ENCODE measurements at places on chromosomes 6 and 20.

- DNase-seq, result no peak
These were observed 19.1 kb downstream of the NKX2-4 start for GRCh38 chr20:21378259-21378658.

DNA sequence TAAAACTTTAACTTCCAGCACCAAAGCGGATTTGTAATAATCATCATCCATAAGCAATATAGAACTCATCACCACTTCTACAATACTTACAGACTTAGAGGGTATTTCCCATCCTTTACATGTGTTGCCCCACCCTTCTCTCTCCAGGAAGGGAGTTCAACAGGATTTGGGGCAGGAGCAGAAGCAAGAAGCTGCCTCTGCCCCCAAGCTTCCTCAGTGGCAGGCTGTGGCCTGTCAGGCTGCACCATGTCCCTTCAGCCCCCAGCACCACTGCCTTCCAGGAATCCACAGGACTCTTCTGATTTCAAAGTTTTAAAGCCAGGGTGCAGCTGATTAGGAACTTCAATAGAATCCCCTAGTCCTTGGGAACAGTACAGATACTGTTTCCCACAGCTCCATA lies 36.7 kb upstream of the MCM9 start:
- DNase-seq, result no peak

DNA sequence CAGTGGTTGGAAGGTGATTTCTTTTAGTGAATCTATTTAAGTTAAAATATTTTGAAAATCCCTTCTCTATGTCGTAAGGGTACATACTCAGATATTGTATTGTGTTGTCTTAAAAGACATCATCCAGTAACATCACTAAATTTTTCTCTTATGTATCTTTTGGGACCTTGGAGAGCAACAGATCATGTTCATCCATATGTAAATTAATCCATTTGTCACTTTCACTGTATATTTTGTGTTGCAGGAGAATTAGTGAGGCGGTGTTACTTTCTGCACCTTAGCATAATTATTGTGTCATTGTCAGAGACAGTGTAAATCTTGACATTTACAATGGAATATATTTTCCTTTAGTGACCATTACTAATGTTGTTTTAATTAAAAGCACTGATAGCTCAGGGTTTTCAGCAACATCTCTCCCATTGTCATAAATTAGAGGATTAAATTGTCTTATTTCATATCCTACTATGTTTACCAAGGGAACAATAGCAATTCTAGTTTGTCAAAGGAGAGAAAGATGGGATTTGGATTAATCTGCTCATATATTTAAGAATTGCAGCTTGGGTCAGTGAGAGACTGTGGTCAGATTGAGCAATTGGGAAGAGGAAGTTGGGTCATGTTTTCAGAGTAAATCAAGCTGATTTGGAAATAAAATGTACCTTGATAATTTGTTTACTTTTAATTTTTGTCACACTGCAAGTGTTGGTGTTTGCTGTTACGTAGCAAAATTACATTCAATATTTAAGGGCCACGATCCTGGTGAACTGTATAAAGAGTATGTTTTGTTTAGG lies 22.7 kb downstream of the DOK5 start:
- DNase-seq, result no peak

DNA sequence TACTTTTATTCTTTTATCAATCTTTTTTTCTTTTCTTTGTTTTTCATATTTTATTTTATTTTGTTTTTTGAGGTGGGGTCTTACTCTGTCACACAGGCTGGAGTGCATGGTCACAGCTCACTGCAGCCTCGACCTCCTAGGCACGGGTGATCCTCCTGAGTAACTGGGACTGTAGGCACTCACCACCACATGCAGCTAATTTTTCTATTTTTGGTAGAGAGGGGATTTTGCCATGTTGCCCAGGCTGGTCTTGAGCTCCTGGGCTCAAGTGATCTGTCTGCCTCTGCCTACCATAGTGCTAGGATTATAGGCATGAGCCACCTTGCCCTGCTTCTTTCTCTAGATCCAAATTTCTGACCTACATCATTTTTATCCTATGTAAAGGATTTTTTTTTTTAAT lies 153.2 kb downstream of the CDKAL1 start:
- DNase-seq, result peak; percentile 23

DNA sequence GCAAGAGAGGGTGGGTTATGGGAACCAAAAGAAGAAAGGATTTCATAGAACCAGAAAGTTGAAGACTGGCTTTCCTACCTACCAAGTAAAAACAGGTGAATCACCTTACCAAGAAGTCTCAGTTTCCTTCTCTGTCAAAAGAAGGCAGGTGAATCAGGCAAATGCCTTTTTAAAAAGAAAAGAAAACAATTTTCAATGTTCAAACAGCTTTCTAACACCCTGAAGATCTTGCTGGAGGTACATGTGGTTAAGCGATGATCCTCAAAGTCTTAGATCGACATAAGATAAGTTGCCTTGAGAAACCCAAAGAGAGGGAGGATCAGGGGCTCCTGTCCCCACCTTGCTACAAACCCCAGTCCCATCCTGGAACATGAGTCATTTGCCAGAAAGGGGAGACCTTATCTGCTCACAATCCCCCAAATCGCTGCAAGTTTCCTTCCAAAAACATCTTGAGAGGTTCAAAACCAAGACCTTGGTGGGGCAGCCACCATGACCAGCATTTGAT lies 71.6 kb downstream of the NFATC2 start:
- no peak for DNase-seq

DNA sequence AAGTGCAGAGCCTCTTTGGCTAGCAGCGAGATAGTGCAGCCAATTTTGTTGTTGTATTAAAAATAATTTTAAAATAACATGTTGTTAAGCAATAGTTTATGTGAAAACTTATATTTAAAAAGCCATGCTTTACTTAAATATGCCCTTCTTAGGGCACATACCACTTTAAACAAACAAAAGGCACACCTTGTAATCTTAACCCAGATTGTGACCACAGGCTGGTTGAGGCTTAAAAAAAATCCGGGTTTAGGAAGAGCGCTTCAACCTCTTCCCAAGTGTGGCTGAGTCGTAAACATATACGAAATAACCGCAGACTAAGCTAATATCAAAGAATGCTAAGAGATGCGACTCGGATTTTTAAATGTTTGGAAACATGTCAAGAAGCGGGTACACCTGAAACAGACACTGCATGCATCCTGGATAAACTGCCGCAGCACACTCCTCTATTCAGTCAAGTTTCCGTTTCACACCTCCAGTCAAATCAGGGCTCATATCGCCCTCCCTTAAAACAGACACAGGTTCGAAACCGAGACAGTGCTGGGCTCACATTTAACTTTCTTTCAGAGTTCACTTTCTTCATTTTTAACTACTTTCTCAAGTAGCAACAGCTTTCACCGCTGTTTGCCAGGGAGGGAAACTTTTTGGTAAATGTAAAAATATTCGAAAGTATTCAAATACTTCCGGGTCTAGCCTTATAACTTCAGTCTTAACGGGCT lies 1.5 kb downstream of the DEK start:
- peak; percentile 26 for DNase-seq

DNA sequence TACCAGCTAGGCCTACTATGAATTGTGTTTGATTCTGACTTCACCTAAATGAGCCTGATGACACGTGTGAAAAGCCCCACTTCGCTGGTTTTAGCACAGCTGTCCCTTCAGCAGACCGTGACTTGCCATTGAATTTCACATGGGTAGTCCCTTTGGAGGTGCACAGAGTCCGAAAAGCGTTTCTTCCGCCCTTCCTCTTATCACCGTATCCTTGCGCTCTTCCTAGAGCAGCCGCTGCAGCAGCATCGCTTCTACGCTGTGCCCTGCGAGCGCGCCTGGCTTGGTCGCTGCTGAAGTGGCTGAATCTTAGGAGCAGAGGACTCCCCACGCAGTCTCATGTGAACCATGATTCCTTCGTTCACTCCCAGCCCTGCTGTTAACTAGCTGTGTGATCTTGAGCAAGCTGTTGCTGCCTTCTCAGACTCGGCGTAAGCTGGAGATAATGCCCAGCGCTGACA lies 127.0 kb downstream of the PACRG start:
- DNase-seq, result no peak

- DNase-seq, result no peak
These were observed 336.7 kb downstream of the GJA1 start for GRCh38 chr6:121771937-121772720.

DNA sequence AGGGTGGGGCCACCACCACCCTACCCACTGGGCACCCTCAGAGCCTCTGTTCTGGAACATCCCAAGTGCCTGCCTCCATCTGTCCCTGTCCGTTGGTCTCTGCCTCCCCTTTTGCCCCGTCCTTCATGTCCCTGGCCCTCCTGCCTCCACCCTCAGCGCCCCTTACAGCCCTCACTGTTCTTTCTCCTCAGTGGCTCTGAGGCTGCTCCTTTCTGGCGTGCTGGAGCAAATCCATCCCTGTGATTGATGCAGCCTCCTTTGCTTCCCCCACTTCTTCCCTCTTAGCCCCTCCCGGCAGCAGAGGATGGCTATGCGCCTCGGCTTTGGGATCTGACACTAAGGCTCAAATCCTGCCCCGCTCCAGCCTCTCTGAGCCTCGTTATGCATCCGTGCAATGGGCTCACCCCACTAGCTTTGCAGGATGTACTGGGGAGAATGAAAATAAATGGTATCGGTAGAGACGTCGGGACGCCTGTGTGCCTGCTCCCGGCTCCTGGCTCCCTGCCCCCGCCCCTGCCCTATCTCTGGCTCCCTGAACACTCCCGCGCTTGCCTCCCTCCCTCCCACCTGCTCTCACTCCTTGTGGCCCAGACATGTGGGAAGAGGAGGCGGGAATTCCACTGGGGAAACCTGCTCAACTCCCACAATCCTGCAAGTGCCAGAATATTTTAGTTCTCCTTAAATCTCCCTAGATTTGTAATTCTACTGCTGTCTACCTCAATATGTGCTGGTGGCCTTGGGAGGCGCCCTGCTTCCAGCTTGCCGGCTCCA lies 13.1 kb downstream of the VSTM2L start:
- no peak for DNase-seq

GRCh38 chr20:25327521-25328235 lies 63.0 kb downstream of the ABHD12 start:
- no peak for DNase-seq

DNA sequence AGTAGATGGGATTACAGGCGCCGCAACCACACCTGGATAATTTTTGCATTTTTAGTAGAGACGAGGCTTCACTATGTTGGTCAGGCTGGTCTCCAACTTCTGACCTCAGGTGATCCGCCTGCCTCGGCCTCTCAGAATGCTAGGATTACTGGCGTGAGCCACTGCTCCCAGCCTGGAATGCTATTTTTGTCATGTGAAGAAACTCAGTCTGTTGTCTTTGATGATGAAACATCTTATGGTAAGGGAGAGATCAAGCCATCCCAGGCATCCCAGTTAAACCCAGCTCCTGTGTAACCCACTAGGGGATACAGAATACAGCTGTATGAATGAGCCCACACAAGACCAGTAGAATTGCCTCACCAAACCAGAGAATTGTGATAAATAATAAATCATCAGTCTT lies 83.6 kb upstream of the RBM24 start:
- no peak for DNase-seq

- DNase-seq, result no peak
These were observed 46.5 kb downstream of the AFG1L start for GRCh38 chr6:108341372-108341771.

GRCh38 chr20:22568872-22569344 lies 15.5 kb downstream of the FOXA2 start:
- no peak for DNase-seq

DNA sequence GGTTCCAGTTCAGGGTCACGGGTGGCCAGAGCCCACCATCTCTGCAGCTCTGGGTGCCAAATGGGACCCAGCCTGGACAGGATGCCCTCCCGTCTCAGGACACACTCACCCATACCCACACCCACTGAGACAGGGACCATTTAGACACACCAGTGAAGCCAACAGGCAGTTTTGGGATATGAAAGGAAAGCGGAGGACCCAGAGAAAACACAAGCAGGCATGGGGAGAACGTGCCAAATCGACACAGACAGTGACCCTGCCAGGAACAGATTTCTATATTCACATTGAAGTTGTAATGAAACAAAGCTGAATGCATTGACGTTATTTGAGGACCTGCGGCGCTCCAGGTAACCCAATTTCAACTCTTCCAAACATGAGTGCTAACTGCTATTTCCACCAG lies 164.5 kb downstream of the DOK5 start:
- DNase-seq, result no peak

DNA sequence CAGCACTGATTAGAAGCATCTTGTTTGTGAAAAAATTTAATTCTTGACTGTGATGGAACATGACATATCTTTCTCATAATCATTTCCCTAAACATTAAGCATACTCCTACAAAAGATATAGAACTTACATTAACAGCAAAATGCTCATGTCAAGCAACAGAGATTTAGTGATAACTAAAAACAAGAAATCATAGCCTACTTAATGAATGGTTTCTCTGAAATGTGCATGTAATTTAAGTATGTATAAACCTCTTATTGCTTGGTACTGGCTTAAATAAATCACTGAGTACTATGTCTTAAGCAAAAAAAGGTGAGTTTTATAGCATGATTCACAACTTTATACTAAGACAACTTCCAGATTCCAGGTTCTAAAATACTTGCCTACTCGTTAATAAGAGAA lies 9.3 kb downstream of the ROMO1 start:
- DNase-seq, result no peak

DNA sequence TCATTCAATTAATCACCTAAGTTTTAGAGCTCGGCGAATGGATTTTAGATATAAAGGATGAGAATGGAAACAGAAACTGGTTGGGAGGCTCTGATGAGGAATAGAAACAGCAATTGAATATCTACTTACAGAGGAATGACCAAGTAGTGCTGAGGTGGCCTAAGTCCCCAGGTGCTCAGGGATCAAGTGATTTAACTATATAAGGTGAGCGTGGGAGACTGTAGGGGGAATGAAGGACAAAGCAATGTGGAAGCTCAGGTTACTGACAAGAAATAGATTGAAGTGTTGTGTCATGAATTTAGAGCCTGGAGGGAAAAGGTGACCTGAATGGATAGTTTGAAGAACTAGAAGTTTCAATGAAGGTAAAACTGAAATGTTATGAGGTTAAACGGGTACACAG lies 495.4 kb upstream of the SOX4 start:
- no peak for DNase-seq

DNA sequence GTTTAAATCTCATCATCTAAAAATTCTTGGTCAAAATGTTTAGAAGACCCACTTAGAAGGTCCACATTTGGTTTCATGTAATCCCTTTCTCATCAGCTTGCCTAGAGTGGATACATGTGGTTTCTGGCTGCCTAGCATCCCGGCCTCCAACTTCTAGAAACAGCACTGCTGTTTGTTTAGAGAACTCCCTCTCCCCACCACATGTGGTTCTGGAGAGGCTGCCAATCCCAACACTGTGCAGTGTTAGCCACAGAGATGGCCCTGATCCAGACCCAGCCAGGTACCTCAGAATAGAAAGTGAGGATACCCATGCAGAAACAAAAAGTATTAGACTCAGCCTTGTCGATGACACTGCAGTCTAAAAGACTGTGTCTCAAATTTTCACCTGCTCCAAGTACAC lies 241.8 kb downstream of the BCKDHB start:
- DNase-seq, result no peak

GRCh38 chr6:131295081-131295480 lies 159.8 kb downstream of the AKAP7 start:
- no peak for DNase-seq

- DNase-seq, result peak; percentile 54
These were observed 909 bp downstream of the CPNE1 start for GRCh38 chr20:35663516-35664465.
